GDM1 (cell line): ENCODE measurements at places on chromosomes 2 and 18.

DNA sequence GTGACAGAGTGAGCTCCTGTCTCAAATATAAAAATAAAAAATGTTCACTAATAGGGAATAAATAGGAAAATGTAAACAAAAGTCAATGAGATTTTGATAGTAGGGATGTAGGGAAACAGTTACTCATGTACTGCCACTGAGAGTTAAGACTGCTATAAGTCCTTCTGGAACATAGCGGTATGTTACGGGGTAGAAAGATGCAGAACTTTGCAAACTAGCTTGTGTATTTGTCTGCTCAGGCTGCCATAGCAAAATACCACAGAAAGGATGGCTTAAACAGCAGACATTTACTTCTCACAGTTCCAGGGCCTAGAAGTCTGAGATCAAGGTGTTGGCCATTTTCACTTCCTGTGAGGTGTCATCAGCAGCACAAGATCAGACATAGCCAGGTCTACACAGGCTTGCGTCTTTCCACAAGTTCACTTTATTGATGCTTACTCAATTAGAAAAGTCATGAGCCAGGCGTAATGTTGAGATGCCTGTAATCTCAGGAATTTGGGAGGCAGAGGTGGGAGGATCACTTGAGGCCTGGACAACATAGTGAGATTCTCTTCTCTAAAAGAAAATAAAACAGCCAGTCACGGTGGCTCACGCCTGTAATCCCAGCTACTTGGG, 8.8 kb downstream of the TXNDC2 start:
- DNase-seq: no peak

DNA sequence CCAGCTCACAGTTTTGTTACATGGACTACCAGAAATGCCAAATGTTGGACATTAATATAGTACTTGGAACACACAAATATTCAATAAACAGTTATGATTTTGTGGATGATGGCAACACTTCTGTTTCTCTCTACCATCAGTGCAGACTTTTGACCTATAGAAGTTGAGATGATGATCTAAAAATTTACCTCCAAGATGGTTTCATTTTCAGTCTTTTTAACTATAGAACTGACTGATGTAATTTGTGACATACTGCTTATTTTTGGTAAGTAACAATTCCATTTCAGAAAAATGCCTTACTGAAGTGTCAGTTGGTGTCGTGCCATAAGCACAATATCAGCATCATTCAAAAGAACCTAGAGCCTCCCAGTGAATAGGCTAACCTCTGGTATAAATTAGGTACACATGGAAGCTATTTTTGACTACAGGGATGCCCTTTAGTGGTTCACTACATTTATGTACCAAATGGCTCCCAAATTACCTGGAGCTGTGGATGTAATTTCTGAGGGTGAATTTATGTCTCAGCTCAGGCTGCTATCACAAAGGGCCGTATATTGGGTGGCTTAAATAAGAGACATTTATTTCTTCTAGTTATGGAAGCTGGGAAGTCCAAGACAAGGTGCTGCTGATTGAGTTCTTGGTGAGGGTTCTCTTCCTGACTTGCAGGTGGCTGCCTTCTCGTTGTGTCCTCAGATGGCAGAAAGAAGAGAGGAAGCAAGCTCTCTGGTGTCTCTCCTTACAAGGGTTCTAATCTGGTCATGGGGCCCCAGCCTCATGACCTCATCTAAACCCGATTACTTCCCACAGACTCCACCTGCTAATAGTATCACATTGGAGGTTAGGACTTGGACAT, 66.5 kb downstream of the ALPK2 start:
- no peak for DNase-seq

- DNase-seq: no peak
Observed at GRCh38 chr2:96089356-96090195, 26.8 kb downstream of the ADRA2B start.

DNA sequence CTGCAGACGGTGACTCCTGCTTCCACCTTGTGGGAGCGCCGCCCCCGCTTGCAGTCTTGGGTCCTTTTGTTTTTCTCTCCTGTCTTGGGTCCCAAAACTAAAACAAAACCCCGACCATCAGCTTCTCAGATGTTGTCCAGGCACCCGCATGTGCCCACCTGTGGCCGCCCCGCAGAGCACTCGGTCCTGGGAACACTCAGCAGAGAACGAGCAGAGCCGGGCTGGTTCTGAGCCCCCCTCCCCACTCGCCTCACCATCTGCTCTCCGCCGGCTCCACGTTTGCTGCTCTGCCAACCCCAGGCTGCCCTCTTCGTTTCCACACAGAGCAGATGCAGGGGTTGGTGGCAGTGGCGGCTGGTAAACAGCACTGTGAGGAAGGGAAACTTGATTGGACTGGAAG, 38.5 kb downstream of the CTDP1 start:
- no peak for DNase-seq

GRCh38 chr2:69933839-69934613, 19.1 kb downstream of the MXD1 start:
- no peak for DNase-seq

DNA sequence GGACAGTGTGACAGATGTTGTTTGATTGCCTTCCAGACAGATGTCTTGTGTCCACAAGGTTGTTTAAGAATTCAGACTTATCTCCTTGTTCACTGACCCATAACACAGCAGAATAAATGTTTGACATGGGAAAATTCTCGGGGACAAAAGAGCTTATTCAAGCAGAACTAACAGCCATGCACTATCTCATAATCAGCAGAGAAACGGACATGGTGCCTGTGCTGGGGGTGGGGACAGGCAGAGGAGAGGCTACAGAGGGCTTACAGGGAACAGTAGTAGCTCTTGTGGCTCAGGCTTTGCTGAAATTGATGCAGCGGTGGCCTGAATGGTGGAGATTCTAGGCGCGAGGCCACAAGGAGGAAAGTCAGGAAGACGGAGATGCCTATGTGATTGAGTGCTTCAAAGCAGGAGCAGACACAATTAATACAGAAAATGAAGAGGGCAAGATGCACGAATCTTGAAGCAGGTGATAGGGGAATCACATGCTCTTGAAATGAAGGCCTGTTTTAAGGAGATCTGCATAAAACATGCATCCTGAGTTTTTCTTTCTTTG, 62.0 kb upstream of the CAB39 start:
- DNase-seq: no peak

GRCh38 chr18:43524260-43524659, 247.0 kb upstream of the SYT4 start:
- DNase-seq: no peak

DNA sequence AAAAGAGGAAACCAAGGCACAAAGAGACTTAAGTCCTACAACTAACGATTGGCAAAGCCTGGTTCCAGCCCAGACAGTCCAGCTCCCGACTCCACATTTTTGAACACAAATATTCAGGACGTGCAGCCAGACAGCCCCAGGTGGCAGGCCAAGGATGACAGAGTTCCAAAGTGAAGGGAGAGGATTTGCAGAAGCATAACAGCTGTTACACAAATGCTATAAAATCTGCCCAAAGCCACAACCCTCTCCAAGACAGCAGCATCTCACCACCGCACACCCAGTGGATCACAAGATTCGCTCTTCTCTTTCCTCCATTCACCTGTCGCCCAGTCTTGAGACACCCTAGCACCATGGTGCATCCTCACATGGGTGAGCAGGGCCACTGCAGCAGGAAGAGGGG, 227.1 kb upstream of the ID2 start:
- no peak for DNase-seq

DNA sequence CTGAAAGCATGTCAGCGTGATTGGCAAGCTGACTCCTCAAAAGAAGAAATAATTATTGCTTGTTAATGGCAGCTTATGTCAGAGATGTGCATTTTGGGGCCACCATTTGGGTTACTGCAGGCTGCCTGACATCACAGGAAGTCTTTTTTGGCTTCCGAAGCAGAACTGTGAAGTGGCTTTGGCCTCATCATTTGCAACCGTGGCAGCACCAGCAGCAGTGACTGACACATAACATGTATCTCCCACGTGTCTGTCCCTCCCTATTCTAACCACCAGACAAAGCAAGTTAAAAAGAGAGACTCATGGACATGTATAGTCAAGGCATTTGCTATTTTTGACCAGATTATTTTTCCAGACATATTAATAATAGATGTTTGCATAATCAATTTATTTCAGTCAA, 488.7 kb upstream of the ACVR2A start:
- DNase-seq: no peak

DNA sequence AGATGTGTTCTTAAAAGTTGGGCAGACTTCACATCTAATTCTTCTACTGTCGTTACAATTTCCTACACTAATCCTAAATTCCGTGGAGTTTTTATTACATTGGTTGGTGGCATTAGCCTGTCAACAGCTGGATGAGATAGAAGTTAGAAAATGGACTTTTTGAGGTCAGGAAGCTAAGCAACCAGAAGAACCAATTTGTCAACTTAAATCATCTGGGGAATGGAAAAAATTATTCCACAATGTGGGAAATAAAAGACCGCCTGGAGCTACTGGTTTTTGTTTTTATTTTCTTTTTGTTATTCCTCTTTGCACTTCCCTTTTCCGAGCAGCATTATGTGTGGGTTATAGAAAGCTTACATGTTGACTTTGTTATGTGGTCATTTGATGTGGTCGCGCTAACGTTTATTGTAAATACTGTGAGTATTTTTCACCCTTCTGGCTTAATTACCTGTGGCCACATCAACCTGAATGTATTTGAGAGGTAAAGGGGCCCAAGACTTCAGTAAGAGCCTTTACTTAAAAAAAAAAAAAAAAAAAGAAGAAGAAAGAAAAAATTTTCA, 75.3 kb downstream of the PTPRM start:
- no peak for DNase-seq

- DNase-seq: no peak
Observed at GRCh38 chr2:5691985-5692529, at the start of gene SOX11. SOX11 (plus strand) TSS chr2:5692384; CDS start chr2:5692722, 338 bp downstream.

DNA sequence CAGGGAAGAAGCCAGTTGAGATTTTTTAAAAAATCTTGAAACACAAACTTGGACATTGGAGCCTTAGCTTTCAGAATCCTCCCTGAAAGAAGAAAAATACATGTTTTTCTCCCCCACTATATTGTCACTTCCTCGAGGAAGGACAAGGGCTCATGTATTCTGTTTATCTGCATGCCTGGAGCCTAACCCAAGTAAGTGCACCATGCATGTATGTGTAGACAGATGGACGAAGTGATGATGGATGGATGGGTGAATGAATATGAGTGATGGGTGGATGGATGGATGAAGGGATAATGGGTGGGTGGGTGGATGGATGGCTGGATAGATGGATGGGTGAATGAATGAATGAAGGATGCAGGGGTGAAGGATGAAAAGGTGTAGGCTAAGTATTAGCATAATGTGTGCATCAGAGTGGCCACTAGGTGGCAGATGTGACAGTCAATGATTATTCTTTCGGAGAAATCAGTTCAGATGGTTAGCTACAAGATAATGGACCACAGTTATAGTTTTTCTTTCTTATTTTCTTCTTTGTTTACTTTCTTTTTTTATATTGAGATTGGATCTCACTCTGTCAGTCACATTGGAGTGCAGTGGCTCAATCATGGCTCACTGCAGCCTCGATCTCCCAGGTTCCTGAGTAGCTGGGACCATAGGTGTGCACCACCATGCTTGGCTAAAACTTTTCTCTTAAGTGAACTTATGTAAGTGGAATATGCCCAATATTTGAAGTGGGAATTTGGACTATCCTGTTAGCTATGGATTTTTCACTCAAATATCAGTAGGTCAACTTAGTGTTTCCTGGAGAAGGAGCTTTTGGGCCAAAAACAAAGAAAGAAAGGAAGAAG, 18.5 kb upstream of the CCDC93 start:
- DNase-seq: no peak

DNA sequence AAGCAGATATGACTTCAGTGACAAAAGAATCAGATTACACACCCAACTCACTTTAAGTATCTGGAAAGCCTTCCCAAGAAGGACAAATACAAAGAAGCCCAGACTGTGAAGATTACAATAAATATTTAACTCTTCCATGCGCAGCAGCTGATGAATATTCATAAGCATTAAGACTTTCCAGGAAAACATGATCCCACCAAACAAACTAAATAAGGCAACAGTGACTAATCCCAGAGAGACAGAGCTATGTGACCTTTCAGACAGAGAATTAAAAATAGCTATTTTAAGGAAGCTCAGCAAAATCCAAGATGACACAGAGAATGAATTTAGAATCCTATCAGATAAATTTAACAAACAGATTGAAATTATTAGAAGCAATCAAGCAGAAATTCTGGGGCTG, 108.2 kb upstream of the UBE2E3 start:
- DNase-seq: no peak

GRCh38 chr2:100953406-100954043, 48.6 kb upstream of the RPL31 start:
- no peak for DNase-seq

GRCh38 chr2:220104871-220105351, 477.5 kb downstream of the SLC4A3 start:
- no peak for DNase-seq

DNA sequence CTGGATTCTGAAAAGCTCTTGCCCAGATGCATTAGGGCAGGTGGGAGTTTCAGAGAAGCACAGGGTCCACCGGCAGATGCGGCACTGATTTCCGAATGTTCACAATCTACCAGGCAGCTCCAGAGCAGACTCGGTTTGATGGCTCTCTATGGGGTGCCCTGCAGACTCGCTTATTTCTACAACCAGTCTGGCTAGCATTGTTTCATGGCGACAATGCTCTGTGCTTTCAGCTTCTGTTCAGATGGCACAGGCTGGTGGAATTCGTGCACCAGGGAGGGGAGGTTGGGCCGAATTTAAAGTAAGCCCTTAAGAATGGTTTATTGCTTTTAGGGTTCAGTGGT, 9.9 kb downstream of the MYT1L start:
- no peak for DNase-seq

GRCh38 chr2:203500951-203501350, 34.1 kb downstream of the RAPH1 start:
- no peak for DNase-seq

DNA sequence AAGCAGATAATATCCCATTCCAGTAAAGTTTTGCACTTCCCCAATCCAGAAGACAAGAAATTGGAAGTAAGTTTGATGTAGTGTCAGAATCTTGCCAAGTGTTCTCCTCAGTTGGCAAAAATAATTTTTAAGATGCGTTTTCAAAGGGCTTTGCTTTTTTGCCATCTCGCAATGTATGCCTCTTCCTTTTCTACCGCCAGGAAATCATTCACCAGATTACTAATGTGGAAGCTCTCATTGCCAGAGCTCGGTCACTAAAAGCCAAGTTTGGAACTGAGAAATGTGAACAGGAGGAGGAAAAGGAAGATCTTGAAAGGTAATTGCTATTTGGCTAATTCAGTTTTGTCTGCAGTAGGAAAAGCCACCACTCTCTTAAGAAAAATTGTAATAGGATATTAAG, 110.7 kb downstream of the RAB3GAP1 start:
- no peak for DNase-seq

GRCh38 chr2:207674826-207675225, 36.6 kb upstream of the CCNYL1 start:
- DNase-seq: no peak

DNA sequence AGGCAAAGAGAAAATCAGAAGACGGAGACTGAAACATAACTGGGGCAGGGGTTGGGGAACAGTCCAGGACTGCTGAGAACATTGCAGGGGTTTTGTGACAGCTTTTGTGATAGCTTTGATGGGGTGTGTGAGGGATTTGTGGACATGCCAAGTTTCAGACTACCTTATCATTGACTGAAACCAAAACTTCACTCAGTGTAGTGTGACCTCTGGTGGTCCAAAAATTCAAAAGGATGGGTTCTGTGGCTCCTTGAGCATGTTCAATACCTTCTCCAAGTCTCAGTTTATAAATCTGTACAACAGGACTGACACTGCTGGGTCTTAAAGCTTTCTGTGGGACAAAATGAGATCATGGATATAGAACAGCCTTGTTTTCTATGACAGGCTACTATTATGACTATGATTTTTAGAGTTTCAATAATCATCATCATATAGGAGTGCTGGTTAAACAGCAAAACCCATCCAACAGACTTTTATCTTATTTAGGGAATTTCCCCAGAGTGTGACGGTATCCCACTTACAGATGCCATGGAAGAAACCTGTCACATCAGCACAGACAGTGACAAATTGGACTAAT, 259.2 kb upstream of the SLC14A2 start:
- no peak for DNase-seq
